Naive B cell (primary cell): ENCODE measurements at places on chromosomes 1 and 21. TPM values are rescaled to one million over a fixed set of nuclear protein-coding genes. Genes with fewer than 3 reads are reported as not detected.

GRCh38 chr1:47471163-47471562 is 33.3 kb downstream of the FOXD2 start:
- no peak for DNase-seq
- H3K4me3 ChIP-seq: no peak overlapping the region
- no peak overlapping the region for H3K27ac ChIP-seq
- no peaks in the 10 kb centered on the region for H3K4me1 ChIP-seq
- peaks cover 6% of the 10 kb centered on the region for H3K36me3 ChIP-seq

GRCh38 chr1:111222308-111223125 is 5.0 kb upstream of the CHI3L2 start:
- H3K4me3 ChIP-seq: peak overlapping the region; percentile 85
- no peaks in the 10 kb centered on the region for H3K27me3 ChIP-seq
- peak; percentile 71 for DNase-seq
- peaks cover 85% of the 10 kb centered on the region for H3K4me1 ChIP-seq

GRCh38 chr1:14441302-14441741 is 157.2 kb upstream of the KAZN start:
- no peak for DNase-seq
- no peak overlapping the region for H3K27ac ChIP-seq
- H3K4me1 ChIP-seq: no peaks in the 10 kb centered on the region
- H3K27me3 ChIP-seq: peaks cover 8% of the 10 kb centered on the region
- no peak overlapping the region for H3K4me3 ChIP-seq

GRCh38 chr1:202501281-202501680 is 152.8 kb downstream of the PPP1R12B start:
- no peaks in the 10 kb centered on the region for H3K27me3 ChIP-seq
- H3K4me1 ChIP-seq: no peaks in the 10 kb centered on the region
- H3K4me3 ChIP-seq: no peak overlapping the region

DNA sequence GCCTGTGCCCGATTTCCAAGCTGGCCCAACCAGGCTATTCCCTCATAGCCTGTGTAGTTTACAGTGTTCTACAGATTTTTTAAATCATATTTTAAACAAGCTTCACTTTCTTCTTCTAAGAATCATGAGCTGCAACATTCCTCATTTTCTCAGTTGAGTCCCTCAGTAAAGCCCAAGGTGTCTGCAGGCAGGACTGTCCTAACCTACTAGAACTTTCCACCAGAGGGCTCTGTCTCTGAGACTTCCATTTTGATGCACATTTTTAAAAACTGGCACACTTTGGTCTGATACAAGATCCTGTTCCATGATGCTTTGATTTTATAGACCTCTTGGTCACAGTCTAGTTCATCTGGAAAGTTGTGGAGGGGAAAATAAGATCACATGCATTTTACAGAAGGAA is 21.6 kb upstream of the SLAMF6 start:
- no peak overlapping the region for H3K27ac ChIP-seq
- peaks cover 66% of the 10 kb centered on the region for H3K4me1 ChIP-seq
- no peak overlapping the region for H3K4me3 ChIP-seq
- no peaks in the 10 kb centered on the region for H3K27me3 ChIP-seq
- peaks cover 15% of the 10 kb centered on the region for H3K36me3 ChIP-seq

GRCh38 chr1:110336300-110337039 is 2.7 kb upstream of the RBM15 start:
- H3K4me1 ChIP-seq: peaks cover 23% of the 10 kb centered on the region
- no peak for DNase-seq
- no peak overlapping the region for H3K27ac ChIP-seq
- H3K27me3 ChIP-seq: no peaks in the 10 kb centered on the region
- peak overlapping the region; percentile 41 for H3K4me3 ChIP-seq

DNA sequence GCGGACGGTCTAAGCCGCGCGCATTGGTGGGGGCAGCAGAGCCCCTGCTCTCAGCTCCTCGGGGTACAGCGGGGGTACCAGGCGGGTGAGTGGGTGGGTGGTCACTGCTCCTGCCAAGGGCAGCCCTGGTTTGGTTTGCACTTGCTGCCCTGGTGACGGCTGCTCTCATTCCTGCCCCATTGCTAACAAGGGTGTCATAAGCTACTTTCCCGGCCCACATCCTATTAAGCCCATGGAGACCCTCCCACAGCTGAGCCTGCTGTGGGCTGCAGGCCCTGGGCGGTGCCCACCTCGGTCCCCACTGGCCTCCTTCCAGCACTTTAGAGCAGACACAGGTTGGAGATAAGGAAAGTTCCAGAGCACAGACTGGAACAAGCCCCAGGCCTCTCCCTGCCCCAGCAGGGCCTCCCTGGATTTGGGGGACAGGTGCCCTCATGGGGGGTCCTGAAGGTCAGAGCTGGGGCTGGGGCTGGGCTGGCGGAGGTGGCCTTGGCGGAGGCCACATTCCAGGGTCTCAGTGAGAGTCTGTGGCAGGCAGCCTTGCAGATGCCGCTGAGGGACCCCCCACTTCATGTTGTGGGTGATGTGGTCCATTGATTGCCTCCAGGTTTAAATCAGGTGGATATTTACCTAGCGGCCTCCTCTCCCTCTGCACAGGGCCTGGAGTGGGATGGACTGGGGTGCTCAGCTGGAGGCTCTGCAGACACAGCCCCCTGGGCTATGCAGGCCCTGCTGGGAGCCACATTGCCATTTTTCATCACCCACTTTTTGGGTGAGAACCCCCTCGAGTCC is 27.0 kb downstream of the COL18A1 start:
- no peaks in the 10 kb centered on the region for H3K36me3 ChIP-seq
- no peak for DNase-seq
- no peak overlapping the region for H3K27ac ChIP-seq
- no peak overlapping the region for H3K4me3 ChIP-seq
- H3K27me3 ChIP-seq: peaks cover 42% of the 10 kb centered on the region

GRCh38 chr1:119859647-119860046 is 36.7 kb downstream of the ADAM30 start:
- no peaks in the 10 kb centered on the region for H3K4me1 ChIP-seq
- no peak overlapping the region for H3K4me3 ChIP-seq
- peaks cover 19% of the 10 kb centered on the region for H3K27me3 ChIP-seq
- H3K27ac ChIP-seq: no peak overlapping the region
- no peaks in the 10 kb centered on the region for H3K36me3 ChIP-seq

GRCh38 chr21:42513985-42514882 is 582 bp downstream of the SLC37A1 start:
- peak overlapping the region; percentile 98 for H3K27ac ChIP-seq
- peak overlapping the region; percentile 95 for H3K4me3 ChIP-seq
- no peaks in the 10 kb centered on the region for H3K27me3 ChIP-seq
- peaks cover 11% of the 10 kb centered on the region for H3K36me3 ChIP-seq
- peaks cover 57% of the 10 kb centered on the region for H3K4me1 ChIP-seq

- H3K4me1 ChIP-seq: peaks cover 26% of the 10 kb centered on the region
- DNase-seq: no peak
- no peaks in the 10 kb centered on the region for H3K36me3 ChIP-seq
- H3K27me3 ChIP-seq: no peaks in the 10 kb centered on the region
- H3K27ac ChIP-seq: no peak overlapping the region
Measured at GRCh38 chr1:3599816-3600215, 11.5 kb downstream of the MEGF6 start.

- no peak overlapping the region for H3K27ac ChIP-seq
- no peaks in the 10 kb centered on the region for H3K4me1 ChIP-seq
- H3K4me3 ChIP-seq: no peak overlapping the region
- no peak for DNase-seq
- peaks cover 27% of the 10 kb centered on the region for H3K27me3 ChIP-seq
Measured at GRCh38 chr1:68168545-68169171, 63.7 kb downstream of the WLS start.

DNA sequence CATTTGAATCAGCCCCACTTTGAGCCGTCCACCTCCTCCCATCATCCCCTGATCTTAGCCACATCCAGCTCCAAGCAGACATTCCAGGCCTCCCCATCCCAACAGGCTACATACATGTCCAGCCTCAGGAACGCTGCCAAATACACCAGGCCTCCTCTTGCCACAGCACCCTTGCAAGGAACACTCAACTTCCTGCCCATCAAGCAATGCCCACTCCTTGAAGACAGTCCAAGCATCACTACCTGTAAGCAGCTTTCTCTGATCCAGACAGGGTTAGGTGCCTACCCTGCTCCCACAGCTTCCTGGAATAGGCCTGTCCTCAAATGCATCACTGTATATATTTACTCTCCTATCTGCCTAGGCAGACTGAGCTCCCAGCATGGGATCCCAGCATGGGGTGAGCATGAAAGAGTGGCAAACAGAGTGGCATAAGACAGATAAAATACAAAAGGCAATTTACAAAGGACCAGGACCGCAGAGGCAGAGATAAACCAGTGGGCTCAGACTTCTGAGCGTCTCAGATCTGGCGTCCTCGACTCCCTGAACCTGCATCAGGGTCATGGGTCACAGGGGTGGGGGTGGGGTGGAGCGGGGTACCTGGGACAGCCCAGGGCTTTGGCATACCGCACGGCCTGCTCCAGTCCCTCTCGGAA is 816 bp downstream of the HYI start:
- peaks cover 19% of the 10 kb centered on the region for H3K27me3 ChIP-seq
- peak overlapping the region; percentile 83 for H3K4me3 ChIP-seq
- DNase-seq: no peak

- no peaks in the 10 kb centered on the region for H3K27me3 ChIP-seq
- no peak overlapping the region for H3K27ac ChIP-seq
- peak overlapping the region; percentile 68 for H3K4me3 ChIP-seq
- DNase-seq: no peak
- H3K36me3 ChIP-seq: no peaks in the 10 kb centered on the region
Measured at GRCh38 chr1:201718346-201719202, 110.4 kb upstream of the IPO9 start.

- H3K27ac ChIP-seq: no peak overlapping the region
- H3K36me3 ChIP-seq: no peaks in the 10 kb centered on the region
- H3K27me3 ChIP-seq: peaks cover 74% of the 10 kb centered on the region
- peaks cover 5% of the 10 kb centered on the region for H3K4me1 ChIP-seq
- H3K4me3 ChIP-seq: no peak overlapping the region
Measured at GRCh38 chr1:157154940-157155514, 16.8 kb upstream of the ETV3 start.

- H3K27ac ChIP-seq: no peak overlapping the region
- no peaks in the 10 kb centered on the region for H3K36me3 ChIP-seq
- H3K4me1 ChIP-seq: no peaks in the 10 kb centered on the region
- no peak for DNase-seq
- peaks cover 60% of the 10 kb centered on the region for H3K27me3 ChIP-seq
Measured at GRCh38 chr1:36709869-36710481, 227.3 kb upstream of the CSF3R start.

GRCh38 chr1:223114871-223115270 is 28.2 kb downstream of the TLR5 start:
- no peaks in the 10 kb centered on the region for H3K36me3 ChIP-seq
- no peak overlapping the region for H3K4me3 ChIP-seq
- DNase-seq: no peak
- H3K27me3 ChIP-seq: peaks cover 36% of the 10 kb centered on the region
- H3K27ac ChIP-seq: peak overlapping the region; percentile 82

DNA sequence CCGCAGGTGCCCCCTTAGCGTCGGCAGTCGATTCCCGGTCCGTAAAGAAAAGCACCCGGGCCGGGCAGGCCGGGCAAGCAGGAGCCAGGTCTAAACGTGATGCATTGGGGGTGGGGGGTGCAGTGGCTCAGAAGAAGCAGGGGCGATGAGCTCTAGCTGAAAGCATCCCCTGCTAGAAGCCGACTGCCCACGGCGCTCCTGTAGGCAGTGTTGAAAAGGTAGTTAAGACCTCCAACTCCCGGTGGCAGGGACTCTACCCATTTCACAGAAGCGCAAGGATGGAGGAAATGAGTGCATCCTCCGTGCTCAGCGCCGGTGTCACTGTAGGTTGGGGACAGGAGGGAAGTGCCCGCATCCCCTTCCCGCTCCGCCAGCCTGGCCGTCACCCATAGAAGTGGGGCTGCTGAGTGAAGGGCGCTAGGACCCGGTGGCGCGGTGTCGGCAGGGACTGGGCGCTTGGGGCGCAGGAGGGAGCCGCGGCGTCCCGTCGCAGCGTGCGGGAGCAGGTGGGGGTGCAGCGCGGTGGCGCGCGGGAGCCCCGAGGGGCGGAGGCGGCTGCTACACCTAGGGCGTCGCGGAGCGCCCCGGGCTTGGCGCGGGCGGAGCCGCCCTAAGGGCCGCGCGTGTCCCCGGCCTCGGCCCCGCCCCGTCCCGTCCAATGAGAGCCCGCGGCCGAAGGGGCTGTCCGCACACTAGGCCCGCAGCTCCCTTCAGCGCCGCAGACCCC is at the start of gene WNT2B:
Gene WNT2B (plus strand): TSS at position 688 of the 727 bp plus-strand sequence. CDS start 298 bp downstream, outside the sequence.
- H3K27me3 ChIP-seq: peaks cover 21% of the 10 kb centered on the region
- H3K4me1 ChIP-seq: peaks cover 25% of the 10 kb centered on the region
- peak within 1 kb of the TSS; percentile 83 for H3K4me3 ChIP-seq
- H3K36me3 ChIP-seq: no peaks in the 10 kb centered on the region
- no peak within 1 kb of the TSS for H3K27ac ChIP-seq

DNA sequence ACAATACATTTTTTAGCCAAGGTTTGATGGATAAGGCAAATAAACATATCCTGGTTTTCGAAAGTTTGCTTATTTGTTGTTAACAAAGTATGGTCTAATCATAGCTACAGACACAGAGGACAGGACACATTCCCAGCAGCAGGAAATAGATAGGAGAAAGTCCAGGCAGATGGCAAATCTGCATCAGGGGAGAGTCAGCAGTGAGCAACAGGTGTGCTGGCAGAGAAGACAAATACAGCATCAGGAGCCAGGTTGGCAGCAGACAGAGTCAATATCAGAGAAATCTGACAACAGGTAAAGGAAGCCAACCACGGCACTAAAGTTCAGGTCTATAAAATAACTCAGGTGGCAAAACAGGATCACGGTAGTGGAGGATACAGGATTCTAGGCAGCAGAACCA is 210.7 kb upstream of the PTBP2 start:
- no peaks in the 10 kb centered on the region for H3K27me3 ChIP-seq
- DNase-seq: no peak
- H3K4me3 ChIP-seq: no peak overlapping the region
- no peak overlapping the region for H3K27ac ChIP-seq
- H3K4me1 ChIP-seq: no peaks in the 10 kb centered on the region

- no peak overlapping the region for H3K27ac ChIP-seq
- no peaks in the 10 kb centered on the region for H3K36me3 ChIP-seq
- no peak overlapping the region for H3K4me3 ChIP-seq
- H3K27me3 ChIP-seq: peaks cover 13% of the 10 kb centered on the region
Measured at GRCh38 chr1:44442791-44443190, 37.7 kb downstream of the RNF220 start.

- H3K27ac ChIP-seq: no peak overlapping the region
- no peaks in the 10 kb centered on the region for H3K27me3 ChIP-seq
- no peak overlapping the region for H3K4me3 ChIP-seq
- peaks cover 6% of the 10 kb centered on the region for H3K4me1 ChIP-seq
- DNase-seq: no peak
Measured at GRCh38 chr21:43768868-43769167, 7.3 kb downstream of the CSTB start.

DNA sequence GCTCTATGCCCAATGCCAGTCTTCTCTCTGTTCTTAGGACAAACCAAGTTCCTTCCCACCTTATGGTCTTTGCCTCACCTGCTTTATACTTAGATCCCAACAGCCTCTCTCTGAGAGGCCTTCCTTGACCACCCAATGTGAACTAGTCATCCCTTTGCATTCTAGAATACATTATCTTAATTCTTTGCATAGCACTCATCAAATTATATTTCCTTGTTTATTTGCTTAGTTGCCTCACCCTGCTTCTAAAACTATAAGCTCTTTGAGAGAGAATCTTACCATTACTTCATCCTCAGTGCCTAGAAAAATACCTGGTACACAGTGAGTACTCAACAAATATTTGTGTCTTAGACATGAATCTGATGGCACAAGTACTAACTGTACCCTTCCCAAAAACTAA is 8.0 kb downstream of the PIGP start:
- H3K27me3 ChIP-seq: no peaks in the 10 kb centered on the region
- H3K36me3 ChIP-seq: peaks cover 8% of the 10 kb centered on the region
- H3K4me3 ChIP-seq: no peak overlapping the region

MCOLN2 gene
- 3.9 TPM for polyA plus RNA-seq

NFASC gene
- polyA plus RNA-seq: 0.04 TPM

ICOSLG gene
- polyA plus RNA-seq: 33.1 TPM

EPS15 gene
- polyA plus RNA-seq: 67.6 TPM

RPTN gene
- not detected for polyA plus RNA-seq

BCL2L15 gene
- polyA plus RNA-seq: not detected

SPRR2A gene
- not detected for polyA plus RNA-seq

DENND2D gene
- 70.4 TPM for polyA plus RNA-seq
